ENCODE measurements at places on chromosomes 12 and 14. TPM values are rescaled to one million over a fixed set of nuclear protein-coding genes. Genes with fewer than 3 reads are reported as not detected.

- DNase-seq: no peak
Measured at GRCh38 chr12:123095078-123095881, 55.6 kb downstream of the PITPNM2 start.

DNA sequence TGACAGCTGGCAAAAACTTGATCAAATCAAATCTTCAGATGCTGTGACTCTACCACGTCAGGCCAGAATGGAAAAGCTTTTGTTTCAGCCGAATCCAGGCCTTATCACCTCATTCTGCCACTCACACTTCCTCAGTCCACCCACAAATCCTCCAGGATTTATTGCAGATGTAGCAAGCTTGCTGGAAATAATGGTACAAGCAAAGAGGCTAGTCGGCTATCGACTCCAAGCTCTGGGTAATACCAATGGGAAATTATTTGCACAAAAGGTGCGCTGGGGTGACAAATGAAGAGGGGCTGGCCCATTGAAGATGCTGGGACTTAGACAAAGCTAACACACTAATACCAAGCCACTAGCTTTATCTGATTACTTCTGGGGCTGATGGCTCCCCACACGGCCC lies 250.5 kb downstream of the ASCL1 start:
- DNase-seq: no peak

DNA sequence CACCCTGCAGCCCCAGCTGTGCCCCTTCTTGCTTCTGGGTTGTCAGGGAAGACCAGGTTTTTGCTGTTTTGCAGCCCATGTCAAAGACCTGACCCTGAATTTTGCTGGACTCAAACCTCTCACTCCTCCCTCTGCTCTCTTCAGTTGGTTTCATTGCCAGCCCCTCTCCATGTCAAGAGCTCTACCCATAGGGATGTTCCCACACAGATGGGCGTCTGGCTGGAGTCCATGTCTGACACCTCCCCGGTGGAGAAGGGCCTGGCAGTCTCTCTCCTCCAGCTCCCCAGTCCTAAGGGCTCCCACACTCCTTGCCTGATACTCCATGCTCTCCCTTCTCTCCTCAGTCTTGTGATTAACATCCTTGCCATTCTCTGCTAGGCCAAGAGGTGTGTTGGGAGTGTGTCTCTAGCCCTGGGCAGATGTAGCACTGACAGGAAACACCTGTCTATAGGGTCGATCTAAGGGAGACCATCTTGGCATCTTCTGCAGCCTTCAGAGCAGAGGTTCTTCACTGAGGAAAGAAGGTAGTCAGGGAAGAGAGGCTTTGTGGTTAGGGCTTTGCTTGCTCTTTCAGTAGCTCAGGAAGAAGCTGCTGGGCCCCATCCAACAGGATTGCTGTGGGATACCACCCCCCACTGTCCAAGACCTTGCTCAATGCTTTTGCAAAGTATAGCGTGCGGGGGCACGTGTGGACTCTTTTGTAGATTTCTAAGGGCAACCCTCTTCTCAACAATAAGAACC lies 4.7 kb downstream of the ASIC1 start:
- DNase-seq: no peak

SAV1 gene
- total RNA-seq: 9.6 TPM

- DNase-seq: no peak
Measured at GRCh38 chr12:128819293-128820144, 4.2 kb downstream of the SLC15A4 start.

GRCh38 chr14:87443787-87444186 lies 549.2 kb downstream of the GALC start:
- no peak for DNase-seq

DNA sequence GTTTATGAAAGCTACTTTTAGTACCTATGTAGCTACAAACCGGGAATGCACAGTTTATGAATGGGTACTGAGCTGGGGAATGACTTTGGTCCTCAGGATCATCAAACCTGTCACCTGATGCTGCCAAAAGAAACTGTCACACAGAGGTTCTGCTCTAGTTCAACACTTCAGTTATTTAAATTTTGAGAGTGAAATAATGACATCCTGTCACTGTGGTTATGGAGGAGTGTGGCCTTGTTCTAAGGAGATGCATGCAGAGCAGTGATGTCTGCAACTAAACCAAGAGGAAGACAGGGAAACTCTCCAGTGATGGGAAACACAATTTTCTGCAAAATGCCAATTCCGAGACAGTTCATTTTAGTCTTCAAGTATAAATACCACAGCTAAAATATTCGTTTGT lies 4.8 kb upstream of the AEBP2 start:
- DNase-seq: no peak

GRCh38 chr12:47841910-47842309 lies 22.2 kb upstream of the HDAC7 start:
- DNase-seq: no peak

DNA sequence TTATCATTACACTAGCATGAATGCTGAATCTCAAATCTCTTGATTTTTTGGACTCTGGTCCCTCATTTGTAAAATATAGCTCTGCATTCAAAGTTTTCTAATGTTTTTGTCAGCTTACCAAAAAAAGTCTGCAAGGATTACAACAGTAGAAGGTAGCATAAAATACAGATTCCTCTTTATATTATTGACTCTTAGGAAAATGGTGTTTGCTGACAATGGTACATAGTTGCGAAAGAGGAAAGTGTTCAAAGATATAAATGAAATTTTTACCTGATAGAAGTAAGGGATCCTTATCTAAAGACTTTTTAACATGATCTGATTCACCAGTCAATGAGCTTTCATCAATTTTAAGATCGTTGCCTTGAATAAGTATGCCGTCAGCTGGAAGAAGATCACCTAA lies 74.1 kb downstream of the ATP2B1 start:
- DNase-seq: no peak

DNA sequence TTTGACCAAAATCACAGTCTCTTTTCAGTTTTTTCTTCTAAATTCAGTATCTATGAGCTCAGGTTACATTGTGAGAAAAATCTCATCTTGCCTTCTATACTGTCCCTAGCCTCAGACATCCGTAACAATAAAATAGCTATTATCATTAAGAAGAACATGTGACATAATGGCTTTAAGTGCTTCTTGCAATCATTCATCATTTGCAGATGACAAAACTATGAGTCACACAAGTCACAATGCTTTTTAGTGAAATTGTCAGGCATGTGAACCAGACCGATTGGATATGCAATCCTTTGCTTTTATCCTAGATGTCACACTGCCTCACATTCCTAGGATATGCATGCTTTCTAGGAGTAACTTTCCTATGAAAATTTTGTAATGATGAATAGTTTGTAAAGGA lies 313.1 kb downstream of the SLC6A15 start:
- peak; percentile 72 for DNase-seq

DNA sequence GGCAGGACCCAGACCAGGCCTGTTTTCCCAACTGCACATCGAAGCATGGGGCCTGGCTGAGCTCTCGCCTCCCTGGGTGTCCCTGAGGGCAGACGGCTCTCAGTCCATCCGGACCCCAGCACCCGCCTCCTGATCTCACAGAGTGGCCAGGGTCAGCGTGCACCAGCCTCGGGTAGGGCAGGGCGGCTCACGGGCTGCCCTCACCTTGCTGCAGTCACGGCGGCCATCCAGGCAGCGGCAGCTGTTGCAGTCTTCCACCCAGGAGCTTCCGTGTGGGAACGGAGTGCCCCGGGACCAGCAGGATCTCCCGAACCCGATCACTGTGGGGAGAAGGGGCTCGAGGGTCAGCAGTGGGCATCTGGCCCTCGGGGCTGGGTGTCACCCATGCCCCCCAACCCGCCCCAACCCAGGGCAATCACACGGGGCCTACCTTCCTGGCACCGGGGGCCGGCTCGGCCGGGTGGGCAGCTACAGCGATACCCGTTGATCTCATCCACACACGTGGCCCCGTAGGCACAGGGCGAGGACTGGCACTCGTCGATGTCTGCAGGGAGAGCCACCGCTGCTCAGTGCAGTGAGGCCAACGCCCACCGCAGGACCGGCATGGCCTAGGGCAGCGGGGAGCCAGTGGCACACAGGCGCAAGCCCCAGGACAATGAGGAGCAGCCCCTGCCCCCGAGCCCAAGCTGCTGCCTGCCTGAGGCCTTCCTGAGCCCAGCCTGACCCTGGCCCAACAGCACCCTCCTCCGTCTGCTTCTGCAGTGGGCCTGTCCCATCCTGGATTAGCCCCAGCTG lies 22.2 kb downstream of the JAG2 start:
- DNase-seq: no peak

Measured in A172 (cell line).